ENCODE measurements at places on chromosomes 5 and 9. TPM values are rescaled to one million over a fixed set of nuclear protein-coding genes. Genes with fewer than 3 reads are reported as not detected.
A peak's percentile ranks its signal among the peaks of the same experiment; 100 is the strongest.

Gene FLT4
- total RNA-seq: 15.7 TPM

Gene RLN1
- total RNA-seq: 0.31 TPM

Gene C5orf52
- not detected for total RNA-seq

Gene ANKDD1B
- not detected for total RNA-seq

Gene MZB1
- total RNA-seq: not detected

Gene FAM151B
- total RNA-seq: 1.1 TPM

Gene LCN15
- not detected for total RNA-seq

GRCh38 chr5:175124251-175124813 lies 319.6 kb downstream of the DRD1 start:
- no peak for DNase-seq

- no peak for DNase-seq
Observed at GRCh38 chr5:16935231-16936149, 598 bp downstream of the MYO10 start.

DNA sequence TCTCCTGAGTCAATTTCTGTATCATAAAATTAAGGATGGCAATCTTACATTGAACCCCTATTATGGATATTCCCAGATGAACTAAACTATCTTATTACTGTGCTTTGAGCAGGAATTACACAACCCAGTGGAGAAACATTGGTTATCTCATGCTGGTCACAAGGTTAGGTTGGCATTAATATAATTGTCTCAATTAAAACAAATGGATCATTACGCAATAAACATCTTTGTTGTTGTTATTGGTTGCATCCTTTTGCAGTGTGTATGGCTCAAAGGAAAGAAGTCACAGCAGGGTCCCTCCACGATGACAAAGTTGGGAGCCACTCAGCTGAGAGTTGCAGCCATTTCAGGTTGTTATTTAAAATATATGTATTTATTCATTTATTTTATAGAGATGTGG lies 297.0 kb upstream of the KLF4 start:
- no peak for DNase-seq

- DNase-seq: no peak
Observed at GRCh38 chr9:136854113-136854841, 2.1 kb downstream of the MAMDC4 start.

DNA sequence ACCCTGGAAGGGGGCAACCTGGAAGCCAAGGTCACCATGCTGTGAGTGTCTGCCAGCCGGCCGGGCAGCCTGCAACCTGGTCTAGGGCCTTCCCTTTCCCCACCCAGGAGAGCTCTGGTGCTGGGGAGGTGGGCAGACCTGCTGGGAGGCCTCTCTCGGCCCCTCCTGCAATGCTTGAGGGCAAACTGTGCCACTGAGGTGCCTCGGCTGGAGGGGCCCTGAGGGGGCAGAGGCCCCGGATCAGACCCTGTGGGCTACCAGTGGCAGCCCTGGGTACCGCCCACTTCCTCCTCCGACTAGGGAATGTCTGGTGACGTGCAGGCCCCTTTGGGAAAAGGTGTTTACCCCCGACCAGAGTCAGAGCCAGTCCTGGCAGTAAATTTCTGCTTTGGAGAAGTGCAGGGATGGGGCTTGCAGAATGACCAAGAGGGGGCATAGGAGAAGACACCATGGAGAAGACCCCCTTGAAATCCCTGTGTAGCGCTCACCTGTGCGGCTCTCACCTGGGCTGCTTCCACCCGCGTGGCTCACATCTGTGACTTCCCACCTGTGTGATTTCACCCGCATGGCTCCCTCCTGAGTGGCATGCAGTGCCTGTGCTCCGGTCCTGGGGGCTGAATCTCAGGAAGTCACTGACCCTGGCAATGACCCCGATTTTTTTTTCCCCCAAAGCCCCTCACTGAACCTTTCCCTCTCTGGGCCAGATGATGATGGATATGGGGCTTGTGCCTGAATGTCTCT lies 1.1 kb downstream of the LCN1 start:
- DNase-seq: no peak

DNA sequence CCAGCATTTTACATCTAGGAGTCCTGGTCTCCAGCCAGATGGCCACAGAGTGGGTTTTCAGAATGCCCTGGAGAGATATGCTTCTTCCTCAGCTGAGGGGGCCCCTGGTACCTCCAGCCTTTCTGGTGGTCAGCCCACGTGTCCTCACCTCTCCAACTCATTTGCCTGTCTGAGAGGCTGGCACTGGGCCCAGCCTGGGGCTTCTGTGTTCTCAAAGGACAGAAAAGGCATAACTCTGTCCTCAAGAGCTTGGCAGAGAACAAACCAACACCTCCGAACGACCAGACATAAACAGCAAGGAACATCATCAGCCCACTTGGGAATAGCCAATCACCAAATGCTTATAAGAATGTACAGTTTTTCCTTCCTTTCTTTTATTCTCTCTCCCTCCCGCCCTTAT lies 17.1 kb downstream of the ENG start:
- DNase-seq: no peak

- DNase-seq: no peak
Observed at GRCh38 chr5:122909470-122910100, 64.2 kb downstream of the SNX24 start.

- DNase-seq: no peak
Observed at GRCh38 chr5:76367623-76368371, 35.3 kb upstream of the IQGAP2 start.

GRCh38 chr5:123535648-123536047 lies 23.7 kb downstream of the CSNK1G3 start:
- DNase-seq: no peak

DNA sequence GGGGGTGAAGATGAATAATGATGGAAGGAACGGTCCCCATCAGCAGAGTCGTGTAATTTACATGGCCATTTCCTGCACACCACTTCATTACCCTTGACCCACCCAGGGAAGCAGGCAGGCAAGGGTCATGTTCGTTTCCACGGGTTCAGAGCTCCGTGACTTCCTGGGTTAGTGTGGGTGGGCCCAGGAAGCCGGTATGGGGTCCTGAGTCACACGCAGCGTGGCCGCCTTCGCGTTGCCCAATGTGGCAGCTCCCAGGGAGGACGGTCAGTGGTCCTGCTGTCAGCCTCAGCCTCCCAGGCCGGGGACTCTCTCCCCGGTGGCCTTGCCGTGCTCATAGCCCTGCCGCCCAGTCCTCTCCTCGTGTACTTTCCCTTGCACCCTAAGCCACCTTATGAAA lies 5.1 kb upstream of the TERT start:
- no peak for DNase-seq

DNA sequence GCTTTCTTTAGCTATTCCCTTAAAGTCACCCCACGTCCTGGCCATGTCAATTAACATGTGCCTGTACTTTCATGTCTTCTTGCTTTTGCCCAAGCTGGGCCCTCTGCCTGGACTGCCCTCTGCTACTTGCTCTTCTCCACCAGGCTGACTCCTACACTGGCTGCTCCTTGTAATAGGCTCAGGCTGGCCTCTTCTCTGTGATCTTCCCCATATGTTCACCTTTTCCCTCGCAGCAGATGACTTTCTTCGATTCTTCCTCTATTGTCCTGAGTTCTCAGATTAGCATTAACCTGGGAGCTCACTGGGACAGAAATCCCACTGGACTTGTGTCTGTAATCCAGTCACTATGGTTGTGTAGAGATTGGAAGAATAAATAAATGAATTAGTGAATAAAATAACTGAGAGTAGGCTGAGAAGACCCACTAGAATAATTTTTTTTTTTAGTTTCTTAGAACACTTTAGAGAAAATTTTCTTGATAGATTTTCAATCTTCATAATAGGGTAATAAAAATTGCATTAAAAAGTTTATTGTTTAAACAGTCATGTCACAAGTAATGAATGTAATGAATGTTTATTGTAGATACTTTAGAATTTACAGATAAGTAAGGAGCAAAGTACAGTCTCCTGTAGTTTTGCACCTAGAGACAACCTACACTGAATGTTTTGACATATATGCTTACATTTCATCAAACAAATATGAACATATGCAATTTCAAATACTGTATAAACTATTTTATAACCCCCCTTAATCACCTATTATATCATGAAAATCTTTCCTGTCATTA lies 47.4 kb upstream of the TNFSF15 start:
- no peak for DNase-seq

- DNase-seq: no peak
Observed at GRCh38 chr9:89768650-89769071, 163.8 kb downstream of the GADD45G start.

DNA sequence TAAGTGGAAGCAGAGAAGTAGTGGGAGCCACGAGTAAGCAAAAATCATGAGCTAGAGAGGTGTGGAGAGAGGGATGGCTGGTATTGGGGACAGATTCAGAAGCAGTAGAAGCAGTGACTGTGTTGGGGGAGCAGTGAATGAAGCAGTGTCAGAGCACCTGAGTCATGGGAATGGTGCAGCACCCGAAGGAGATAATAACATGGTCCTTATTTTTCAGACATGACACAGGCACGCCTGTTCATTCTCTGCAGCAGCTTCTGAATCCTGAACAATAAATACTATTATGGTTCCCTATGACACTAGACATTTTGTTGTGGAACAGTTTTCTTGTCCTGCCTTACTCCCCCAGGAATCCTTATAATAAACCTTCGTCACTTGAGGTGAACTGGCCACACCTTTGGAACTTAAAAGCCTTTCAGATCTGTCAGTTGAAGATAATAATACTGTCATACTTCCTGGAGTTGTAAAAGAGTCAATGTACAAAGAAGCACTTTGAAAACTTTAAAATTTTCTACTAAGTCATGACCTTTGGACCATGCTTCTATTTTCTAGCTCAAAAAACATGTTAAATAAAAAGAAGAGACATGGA lies 7.0 kb upstream of the RASA1 start:
- DNase-seq: no peak

DNA sequence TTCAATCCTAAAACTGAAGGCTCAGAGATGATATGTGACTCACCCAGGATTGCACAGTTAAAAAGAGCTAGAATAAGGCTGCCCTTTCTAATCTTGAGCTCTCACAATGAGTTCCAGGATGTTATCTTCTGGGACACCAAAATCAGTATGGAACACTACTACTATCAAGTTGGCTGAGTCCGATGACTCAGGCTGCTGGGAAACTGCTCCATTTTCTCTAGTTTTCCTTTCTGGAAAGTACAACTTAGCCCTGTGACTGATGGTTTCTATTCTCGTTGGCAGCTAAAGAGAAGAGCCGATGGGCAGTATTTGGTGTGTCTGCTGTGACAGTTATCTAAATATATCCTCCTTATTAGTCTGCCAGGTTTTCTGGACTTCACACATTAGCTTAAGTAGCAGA lies 37.9 kb upstream of the DPYSL3 start:
- DNase-seq: no peak

GRCh38 chr9:136021171-136021871 lies 60.1 kb upstream of the UBAC1 start:
- peak; percentile 36 for DNase-seq

DNA sequence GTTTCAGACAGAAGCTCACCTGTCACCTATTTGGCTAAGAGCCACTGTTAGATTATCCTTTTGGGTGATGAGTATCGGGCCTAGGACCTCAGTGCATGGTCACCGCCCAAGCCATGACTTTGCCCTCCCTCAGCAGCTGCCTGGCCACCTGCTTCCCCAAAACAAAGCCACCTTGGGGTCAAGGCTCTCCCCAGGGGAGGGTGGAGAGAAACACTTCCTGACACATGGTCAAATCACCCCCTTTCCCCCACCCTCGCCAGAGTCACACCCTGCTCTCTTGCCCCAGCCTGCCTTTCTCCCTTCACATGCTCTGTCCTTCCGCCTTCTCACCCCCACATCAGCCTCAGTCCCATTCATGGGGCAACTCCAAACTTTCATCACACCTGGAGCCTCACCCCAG lies 1.7 kb upstream of the HBEGF start:
- DNase-seq: no peak

DNA sequence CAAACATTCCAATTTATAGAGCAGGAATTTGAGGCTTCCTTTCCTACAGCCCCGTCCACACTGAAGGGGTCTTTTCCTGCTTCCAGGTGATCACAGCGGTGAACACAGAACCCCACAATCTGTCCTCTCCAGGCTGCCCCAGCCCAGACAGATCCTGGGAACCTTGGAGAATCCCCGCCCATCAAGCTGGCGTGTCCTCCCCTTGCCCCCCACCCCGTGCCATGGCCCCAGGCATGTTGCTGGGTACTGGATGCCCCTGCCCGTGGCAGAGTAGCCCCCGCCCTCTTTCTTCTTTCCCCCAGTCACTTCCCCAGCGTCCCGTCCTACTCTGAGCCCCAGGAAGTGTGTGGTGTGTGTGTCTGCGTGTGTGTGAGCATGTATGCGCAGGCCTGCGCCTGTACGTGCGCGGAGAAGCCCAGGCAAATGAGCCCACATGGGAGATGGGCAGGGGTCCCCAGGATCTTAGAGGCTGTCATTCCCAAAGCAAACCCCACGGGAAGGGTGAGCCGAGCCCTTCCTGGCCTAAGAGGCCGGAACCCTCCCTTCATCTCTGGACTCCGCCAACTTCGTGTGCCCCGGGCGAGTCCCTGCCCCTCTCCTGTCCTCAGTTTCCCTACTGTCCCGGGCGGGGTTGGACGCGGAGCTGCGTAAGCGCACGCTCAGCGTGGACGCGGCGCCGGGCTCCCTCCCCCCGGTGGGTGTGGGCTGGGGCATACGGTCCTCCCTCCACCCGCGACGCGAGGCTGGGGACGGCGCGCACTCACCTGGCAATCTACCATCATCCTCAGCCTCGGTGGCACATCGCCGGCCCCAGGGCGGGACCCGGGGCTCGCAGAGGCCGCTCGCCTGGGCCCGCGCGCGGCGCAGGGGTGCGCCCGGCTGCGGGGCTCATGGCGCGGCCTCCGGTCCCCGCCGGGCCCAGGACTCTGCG lies 15.2 kb downstream of the GBGT1 start:
- peak; percentile 38 for DNase-seq

DNA sequence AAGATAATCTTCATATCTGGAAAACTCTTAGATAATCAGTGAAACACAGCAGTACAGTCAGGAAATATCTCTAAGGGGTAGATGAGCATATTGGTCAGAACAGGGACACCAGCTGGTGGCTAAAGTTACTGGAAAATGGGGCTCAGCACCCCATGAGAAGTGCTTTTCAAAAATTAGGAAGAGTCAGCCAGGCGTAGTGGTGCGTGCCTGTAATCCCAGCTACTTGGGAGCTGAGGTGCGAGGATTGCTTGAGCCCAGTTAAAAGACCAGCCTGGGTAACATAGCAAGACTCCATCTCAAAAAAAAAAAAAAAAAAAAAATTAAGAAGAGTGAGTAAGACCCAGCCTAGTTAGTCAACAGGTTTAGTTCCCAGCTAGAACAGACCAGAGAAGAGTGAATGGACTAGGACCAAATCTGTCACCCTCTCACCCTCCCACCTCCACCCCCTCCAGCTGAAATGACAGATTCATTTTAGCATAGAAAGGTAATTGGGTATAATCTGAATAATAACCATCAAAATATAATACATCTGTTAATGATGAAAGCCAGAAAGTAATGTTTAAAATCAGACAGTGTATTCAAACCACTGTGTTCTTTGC lies 120.9 kb downstream of the CDC42SE2 start:
- no peak for DNase-seq
